ENCODE measurements at places on chromosomes 1 and 21.

- DNase-seq: no peak
Observed at GRCh38 chr1:21655748-21656147, 13.4 kb downstream of the RAP1GAP start.

DNA sequence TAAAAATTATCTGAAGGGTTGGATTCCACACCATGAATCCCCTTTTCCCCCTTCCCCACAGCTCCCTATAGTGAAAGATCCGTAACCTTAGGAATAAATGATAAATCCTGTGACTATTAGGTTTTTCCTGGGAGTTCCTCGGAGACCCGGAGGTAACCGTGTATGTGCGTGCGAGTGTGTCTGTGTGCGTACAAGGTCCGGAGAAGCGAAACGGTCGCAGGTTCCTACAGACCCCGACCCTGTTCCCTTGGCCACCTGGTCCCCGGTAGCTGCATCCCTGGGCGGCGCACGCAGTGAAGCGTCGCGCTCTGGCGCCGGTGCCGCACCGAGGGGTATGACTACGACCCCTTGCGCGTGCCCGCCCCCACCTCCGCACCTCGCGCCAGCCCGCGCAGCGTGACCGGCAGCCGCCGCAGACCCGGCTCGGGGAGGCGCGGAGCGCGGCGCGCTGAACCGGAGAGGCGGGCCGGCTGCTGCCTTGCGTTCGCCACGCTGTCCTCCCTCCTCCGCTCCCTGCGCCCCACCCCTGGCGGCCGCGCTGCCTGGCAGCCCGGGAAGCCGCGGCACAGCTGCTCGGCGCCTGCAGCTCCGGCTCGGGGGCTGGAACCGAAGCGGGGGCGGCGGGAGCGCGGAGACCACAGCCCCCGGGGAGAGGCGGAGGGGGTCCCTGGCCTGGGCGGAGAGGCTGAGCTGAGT, at the start of gene AK5:
Gene AK5 (plus strand): TSS at position 529 of the 696 bp plus-strand sequence. CDS start 295 bp downstream, outside the sequence.
- DNase-seq: peak; percentile 33

DNA sequence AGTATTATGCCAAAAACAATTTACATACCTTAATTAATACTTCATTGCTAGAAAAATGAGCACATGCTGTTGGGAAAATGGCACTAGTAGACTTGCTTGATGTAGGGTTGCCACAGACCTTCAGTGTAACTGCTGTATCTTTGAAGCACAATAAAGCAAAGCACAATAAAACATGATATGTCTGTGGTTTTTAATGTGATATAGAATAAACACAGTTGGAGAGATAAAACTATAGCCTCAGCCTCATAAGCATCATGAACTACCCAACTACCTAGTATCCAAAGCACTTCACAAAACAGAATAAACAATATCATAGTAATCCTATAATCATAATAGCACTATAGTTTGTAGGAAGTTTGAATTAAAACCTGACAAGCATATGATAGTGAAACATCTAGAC, 143.5 kb downstream of the SYT14 start:
- DNase-seq: no peak

DNA sequence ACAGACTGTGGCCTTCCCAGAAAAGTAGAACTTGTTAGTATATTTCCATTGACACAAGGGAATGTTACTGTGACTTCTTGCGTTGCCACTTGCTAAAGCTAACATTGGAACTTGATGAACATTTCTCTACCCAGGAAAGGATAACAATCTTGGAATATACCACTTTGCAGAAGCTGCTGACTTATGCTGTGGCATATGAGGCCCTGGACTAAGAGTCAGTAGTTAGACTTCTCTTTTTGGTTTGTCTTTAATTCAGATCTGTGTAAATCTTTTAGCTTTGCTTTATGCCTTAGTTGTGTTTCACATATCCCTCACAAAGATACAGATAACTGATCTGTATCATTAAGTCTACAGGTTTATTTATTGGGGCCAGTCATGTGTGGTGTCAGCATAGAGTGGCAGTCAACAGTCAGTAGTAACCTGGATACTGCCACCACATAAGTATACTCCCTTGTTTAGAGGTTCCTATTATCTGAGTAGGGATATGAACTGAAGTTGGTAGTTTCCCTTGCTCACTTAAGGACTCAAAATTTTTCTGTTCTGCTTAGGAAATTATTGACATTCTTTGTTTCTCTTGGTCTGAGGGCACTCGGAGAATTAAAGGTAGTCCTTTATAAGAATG, 14.7 kb downstream of the RNF2 start:
- DNase-seq: no peak

DNA sequence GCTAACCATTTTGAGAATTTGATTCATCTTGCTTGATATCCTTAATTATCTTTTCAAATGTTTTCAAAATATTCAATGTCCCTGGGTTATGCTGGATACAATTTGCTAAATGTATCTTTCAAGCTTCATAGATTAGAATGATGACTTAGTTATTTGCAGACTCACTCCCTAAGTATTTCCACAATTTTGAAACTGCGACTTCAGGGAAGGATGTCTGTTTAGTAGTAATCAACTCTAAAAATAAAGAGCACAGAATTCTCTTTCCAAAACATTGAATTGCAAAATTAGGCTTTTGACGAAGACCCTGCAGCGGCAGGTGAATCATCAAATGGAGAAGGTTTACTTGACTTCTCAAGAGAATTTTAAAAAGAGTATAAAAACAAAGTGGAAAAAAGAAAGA, 14.2 kb downstream of the RGS1 start:
- no peak for DNase-seq

GRCh38 chr1:53580009-53580400, 120.8 kb downstream of the DMRTB1 start:
- DNase-seq: no peak

DNA sequence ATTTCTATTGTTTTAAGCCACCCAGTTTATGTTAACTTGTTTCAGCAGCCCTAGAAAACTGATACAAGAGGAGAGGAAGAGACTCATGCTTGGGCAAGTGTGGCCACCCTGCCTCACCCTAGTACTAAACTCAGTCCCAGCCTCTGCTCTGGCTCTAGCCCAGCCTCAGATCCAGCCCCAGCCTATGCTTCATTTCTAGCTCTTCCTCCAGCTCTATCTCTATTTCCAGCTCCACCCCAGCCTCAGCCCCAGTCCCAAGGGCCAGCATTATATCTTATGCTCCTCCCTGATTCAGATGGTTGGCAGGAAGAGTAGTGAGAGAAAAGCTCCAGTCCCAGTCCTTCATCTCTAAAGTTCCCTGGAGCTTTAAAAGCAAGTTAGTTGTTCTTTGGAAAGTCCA, 535.5 kb downstream of the PTPRC start:
- no peak for DNase-seq

DNA sequence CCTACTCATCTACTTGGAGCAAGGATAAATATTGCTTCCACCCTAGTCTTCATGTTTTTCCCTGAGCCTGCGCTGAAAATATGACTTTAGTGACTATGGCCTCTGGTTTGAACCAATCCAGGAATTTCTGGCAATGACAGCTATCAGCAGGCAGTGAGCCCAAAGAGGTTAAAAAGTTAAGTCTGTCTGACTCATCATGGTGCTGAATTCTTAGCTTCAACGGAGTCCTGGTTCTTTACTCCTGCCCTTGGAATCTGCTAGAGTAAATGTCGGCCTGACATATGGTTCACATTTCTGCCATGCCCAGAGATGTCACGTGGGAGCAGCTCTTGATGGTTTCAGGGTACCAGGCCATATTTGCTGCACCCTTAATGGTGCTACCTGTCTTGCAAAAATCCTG, 351.6 kb upstream of the PLXNA2 start:
- no peak for DNase-seq

DNA sequence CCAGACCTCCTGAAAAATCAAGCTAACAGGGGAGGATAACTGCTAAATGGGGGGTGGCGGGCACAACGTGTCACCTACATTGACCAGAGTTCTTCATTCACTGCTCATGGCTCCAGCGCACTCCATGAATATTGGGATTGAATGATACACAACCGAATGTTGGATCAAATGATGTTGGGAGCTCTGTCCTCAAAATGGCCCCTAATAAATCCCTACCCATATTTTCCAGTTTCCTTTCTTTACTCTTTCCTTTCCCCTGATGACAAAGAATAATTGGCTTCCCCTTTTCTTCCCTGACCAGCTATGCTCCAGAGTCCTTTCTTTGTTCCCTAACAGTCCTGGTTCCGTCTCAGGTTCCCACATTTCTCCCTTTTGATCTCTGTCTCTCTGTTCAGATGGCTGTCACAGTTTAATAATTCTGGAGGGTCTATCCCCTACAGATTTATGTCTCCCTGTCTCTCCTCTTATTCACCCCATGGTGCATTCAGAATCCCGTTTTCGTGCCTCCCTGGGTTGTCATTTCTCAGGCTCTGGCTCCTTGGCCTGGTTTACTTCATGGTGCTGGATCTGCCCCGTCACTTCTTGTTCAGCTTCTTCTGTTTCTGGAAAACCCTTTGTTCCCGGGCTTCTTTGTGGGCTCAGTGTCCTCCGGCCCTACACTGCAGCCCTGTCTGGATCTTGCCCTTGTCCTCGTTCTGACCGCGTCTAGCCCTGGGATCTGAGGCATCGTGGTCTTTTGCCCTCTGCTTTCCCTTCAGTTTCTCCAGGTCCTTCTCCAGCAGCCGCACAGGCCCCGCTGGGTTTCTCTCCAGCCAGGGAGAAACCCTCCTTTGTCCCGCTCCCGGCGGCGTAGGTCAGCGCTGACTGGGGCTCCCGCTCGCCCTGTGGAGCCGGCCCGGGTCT, 78.3 kb downstream of the NDUFS5 start:
- no peak for DNase-seq

GRCh38 chr21:42336054-42336453, 14.7 kb downstream of the TFF2 start:
- DNase-seq: no peak

GRCh38 chr1:199685369-199685768, 342.1 kb upstream of the NR5A2 start:
- DNase-seq: no peak

DNA sequence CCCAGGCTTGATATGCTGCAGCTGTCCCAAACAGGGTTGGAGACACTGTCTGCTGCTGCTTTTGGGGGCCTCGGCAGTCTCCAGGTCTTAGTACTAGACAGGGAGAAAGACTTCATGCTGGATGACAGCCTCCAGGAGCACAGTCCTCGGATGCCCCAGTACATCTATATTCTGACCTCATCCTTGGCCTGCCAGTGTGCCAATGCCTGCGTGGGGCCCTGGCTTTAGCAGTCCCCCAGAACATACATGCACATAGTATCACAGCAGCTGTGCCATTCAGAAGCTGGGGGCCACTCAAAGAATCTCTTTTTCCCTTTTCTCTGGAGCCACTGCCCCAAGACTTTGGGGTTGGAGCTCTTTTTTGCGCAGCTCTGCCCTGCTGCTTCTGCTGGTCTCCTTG, 4.4 kb upstream of the ZSCAN20 start:
- no peak for DNase-seq

DNA sequence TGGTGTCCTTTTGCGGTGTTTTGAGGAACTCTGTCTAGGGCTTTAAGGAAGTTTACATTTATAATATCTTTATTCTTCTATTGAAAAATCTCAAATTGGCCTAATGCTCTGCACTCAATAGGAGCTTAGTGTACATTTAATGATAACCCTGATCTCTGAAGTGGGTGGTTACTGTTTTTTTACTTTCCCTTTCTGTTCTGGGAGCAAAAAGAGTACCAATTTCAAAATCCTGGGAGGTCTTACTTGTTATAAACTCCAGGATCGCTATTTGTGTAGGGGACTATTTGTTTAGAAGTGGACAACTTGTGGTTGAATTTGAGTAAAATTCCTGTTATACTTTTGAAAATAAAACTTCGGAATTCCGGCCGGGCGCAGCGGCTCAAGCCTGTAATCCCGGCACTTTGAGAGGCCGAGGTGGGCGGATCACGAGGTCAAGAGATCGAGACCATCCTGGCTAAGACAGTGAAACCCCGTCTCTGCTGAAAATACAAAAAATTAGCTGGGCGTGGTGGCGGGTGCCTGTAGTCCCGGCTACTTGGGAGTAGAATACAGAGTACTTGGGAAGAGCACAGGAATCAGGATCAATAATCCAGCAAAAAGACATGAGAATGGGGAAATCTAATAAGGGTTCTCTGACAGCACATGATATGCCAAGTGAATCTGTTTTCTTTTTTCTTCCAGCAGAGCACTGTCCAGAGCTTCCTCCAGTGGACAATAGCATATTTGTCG, 1.1 kb downstream of the C4BPB start:
- DNase-seq: no peak

GRCh38 chr21:45374826-45375455, 30.0 kb upstream of the COL18A1 start:
- DNase-seq: no peak

DNA sequence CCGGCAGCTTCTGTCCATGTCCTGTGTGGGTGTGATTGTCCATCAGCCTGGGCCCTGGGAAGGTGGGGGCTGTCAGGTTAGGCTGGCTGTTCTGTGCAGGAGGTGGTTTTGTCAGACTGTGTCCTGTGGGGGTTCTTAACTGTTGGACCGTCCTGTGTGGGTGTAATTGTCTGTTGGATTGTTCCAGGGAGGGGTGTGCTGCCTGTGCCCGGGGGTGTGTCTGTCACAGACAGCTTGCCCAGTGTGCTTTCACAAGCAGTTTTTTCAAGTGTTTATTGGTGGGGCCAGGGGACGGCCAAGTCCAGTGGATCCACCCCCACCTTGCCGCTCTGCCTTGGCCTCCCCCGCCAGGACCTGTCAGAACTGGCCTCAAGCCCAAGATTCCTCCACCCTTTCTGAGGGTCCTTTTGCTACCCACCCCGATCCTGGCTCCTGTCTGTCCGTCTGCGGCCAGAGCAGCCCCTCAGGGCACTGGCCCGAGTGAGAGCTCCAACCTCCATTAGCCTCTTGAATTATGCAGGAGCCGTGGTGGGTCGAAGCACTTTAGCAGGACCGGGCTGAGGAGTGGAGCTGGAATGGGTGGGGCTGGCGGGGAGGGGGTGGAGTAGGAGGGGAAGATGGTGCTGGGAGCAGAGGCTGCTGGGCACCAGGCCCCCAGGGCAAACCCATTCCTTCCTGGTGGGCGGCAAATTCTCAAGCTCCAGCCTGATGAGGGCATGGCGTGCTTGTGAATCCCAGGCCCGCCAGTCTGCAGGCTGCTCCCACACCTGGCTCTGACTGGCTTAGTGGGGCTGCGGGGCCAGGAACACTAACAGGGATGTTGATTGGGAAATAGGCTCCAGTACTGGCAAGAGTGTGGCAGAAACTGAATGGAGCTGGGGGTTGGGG, 47.2 kb downstream of the PTPRF start:
- no peak for DNase-seq

GRCh38 chr21:28752131-28752530, 240.5 kb downstream of the LTN1 start:
- no peak for DNase-seq

- DNase-seq: no peak
Observed at GRCh38 chr1:4210043-4210442, 310.0 kb upstream of the C1orf174 start.

- DNase-seq: no peak
Observed at GRCh38 chr1:236516929-236517704, 6.7 kb upstream of the LGALS8 start.

DNA sequence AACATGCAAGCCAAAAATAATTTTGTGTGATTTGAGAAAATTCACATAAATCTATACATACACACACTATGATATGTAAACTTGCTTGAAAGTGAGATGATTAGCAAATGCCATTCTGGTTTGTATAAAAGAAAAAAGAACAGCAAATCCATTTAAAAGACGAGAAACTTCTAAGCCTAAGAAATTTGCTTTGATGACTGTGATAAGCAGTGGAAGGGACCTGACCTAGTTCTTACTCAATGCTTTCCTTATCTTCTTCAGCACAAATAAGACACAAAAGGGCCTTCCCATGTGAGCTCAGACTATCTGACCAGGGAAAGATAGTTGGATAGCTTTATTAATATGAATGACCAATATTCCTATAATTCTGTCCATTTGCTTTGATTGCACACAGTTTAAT, 25.3 kb upstream of the NMNAT2 start:
- no peak for DNase-seq
